ENCODE measurements at places on chromosomes 7 and 10.

- no peak for DNase-seq
Measured at GRCh38 chr7:42221304-42221703, 15.7 kb downstream of the GLI3 start.

DNA sequence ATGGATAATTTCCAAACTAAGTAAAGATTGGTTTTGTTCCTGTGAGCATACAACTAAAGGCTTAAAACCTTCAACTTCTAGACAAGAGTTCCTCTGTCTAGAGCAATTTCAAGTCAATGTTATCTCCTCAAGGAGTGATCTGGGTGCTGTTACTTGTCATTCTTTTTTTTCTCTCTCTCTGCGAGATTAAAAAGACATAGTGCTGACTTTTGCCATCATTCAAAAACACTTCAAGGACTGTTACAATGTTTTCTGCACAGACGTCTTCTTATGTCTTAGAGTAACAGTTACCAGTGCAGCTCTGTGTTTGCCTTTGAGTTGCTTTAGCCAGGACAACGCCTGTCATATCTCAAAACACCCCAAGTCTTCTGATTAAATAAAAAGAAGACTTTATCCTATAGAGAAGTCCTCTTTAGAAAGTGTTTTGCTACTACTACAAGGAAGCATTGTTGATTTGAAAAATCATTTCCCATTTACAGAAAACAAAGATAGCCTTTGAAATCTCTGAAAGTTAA, 263.5 kb upstream of the FERD3L start:
- DNase-seq, result no peak

DNA sequence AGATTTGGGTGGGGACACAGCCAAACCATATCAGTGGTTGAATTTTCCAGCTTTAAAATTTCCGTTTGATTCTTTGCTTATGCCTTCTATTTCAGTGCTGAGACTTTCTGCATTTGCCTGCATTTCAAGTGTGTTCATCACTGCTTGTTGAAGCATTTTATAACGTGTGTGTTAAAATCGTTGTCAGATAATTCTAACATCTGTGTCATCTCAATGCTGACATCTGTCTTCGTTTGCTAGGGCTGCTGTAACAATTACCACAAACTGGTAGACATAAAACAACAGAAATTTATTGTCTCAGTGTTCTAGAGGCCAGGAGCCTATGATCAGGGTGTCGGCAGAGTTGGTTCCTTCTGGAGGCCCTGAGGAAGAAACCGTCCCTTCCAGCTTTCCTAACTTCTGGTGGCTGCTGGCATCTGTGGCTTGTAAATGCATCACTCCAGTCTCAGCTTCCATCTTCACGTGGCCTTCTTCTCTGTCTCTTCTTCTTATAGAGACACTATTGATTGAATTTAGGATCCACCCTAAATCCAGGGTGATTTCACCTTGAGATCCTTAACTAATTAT, 71.1 kb upstream of the SDK1 start:
- DNase-seq, result no peak

GRCh38 chr10:122845783-122846332, at the start of gene CUZD1:
CUZD1 (minus strand) TSS chr10:122845857; CDS start chr10:122845843, 14 bp downstream.
- DNase-seq, result no peak

DNA sequence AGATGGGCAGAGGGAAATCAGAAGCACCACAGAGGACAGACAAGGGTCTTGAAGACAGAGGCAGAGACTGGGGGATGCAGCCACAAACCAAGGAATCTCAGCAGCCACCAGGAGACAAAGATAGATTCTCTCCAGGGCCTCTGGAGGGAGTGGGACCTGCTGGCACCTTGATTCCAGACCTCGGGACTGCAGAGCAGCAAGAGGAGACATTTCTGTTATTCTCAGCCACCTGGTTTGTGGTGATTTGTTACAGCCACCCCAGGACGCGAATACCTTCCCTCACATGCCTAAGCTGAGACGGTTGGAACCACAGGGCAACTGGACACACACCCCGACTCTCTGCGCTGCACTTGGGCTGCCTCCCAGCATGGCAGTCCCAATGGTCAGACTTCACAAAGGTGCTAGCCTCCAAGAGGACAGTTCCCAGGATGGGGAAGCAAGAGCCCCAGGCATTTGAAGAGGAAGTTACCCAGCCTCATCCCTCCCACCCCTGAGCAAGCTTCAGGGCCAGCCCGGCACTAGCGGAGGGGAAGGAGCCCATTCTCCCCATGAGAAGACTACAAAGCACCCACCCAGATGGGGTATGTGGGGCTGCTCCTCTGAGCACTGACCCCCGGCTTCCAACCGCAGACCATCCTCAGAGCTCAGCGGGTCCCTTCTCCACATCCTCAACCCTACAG, 104.6 kb upstream of the INSIG1 start:
- no peak for DNase-seq

GRCh38 chr7:137998250-137998649, 3.6 kb downstream of the CREB3L2 start:
- no peak for DNase-seq

DNA sequence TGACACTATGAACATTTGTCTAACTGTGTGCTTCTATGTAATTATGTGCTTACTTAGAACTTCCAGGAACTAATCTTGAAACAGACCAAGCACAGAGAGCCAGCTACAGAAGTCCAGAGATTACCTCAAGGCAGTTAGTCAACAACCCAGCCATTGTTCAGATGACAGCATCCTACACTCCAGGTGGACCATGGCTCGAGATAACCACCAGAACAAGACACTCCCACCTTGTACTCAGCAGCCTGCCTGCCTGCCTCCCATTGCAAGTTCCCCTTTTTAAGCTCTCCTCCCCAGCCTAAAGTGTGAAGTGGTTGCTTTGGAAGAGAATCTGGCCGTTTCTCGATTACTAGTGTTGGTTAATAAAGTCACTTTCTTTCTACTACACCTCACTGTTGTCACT, 1080.6 kb upstream of the LRRN3 start:
- no peak for DNase-seq

- no peak for DNase-seq
Measured at GRCh38 chr7:146321301-146321700, 204.7 kb downstream of the CNTNAP2 start.

GRCh38 chr10:86085136-86085535, 281.5 kb downstream of the GRID1 start:
- DNase-seq, result no peak

- DNase-seq, result no peak
Measured at GRCh38 chr7:132142006-132142405, 434.3 kb downstream of the PLXNA4 start.

- DNase-seq, result no peak
Measured at GRCh38 chr7:75809396-75809795, 4.2 kb downstream of the CCL24 start.

DNA sequence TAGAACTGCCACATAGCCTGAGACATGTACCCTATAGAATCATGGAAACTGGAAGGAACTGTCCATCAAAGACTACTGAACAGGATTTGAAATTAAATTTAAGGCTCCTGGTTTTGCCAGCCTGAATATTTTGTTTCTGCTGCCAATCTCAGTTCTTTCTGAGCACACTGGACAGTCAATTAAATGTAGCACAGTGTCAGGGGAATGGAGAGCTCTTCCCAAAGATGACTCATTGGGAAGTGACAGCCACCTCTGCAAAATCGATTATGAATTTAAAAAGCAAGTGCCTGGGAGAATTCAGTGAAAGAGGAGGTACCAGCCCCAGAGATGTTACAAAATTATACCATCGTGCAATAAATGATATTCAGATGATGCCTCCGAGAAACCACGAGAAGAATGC, 47.8 kb downstream of the CPXM2 start:
- DNase-seq, result no peak

- no peak for DNase-seq
Measured at GRCh38 chr10:104449391-104449790, 95.8 kb downstream of the CFAP58 start.

- DNase-seq, result no peak
Measured at GRCh38 chr7:130950741-130951140, 216.7 kb upstream of the KLF14 start.

Data from stimulated activated CD4-positive, alpha-beta T cell treated with anti-CD3 and anti-CD28 coated beads, Interleukin-4, amount 100 ng/mL, for 48 hours (primary cell).